ENCODE measurements at places on chromosomes 6 and 20.
A peak's percentile ranks its signal among the peaks of the same experiment; 100 is the strongest.

DNA sequence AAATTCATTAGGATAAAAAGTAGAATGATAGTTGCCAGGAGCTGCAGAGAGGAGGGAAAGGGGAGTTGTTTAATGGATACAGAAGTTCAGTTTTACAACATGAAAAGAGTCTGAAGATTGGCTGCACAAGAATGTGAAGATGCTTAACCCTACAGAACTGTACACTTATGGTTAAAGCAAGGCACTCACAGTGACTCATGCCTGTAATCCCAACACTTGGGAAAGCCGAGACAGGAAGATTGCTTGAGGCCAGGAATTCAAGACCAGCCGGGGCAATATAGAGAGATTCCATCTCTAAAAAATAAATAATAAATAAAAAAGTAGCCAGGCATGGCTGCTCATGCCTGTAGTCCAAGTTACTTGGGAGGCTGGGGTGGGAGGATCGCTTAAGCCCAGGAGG is 174.0 kb downstream of the TASP1 start:
- DNase-seq = no peak

- no peak for DNase-seq
These were observed 141.5 kb downstream of the LY86 start for GRCh38 chr6:6729971-6730370.

DNA sequence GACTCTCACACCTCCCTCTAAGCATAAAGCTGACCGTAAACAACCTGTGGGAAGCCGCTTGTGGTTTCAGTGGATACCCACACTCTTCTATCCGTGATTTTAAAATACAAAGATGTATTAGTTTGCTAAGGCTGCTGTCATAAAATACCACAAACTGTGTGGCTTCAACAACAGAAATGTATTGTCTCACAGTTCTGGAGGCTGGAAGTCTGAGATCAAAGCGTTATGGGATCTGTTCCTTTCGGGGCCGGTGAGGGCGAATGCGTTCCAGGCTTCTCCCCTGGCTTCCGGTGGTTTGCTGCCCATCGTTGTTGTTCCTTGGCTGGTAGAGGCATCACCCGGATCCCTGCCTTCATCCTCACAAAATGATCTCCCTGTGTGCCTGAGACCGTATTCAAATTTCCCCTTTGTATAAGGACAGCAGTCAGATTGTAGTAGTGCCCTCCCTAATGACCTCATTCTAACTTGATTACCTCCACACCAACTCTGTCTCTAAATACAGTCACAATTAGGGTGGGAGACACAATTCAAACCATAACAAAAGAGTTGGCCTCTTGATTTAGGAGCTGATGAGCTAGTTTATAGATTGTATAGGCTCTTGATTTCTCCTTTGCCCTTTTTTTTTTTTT is 210.6 kb upstream of the SOX4 start:
- no peak for DNase-seq

GRCh38 chr20:21705575-21706260 is at the start of gene PAX1:
TSS of gene PAX1 (plus strand) at chr20:21705664. CDS start at chr20:21705713, 49 bp downstream.
- no peak for DNase-seq

- no peak for DNase-seq
These were observed 431 bp downstream of the LOC128125822 start for GRCh38 chr6:63572747-63573075.

DNA sequence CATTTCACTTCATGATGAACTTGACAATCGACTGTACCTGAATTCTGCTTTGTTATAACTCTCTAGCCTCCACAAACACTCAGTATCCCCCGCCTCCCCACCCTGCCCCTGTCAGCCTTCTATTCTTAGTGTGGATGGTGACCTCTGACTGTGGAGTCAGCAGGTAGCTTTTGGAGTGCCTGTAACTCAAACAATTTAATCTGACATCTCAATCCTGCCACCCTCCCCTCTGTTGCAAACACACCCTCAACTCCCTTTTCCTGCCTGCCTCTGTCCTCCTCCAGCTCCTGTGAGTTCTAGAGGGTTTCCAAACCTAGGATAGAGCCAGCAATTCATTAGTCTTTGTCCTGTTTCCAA is 20.3 kb downstream of the DAAM2 start:
- DNase-seq = no peak

DNA sequence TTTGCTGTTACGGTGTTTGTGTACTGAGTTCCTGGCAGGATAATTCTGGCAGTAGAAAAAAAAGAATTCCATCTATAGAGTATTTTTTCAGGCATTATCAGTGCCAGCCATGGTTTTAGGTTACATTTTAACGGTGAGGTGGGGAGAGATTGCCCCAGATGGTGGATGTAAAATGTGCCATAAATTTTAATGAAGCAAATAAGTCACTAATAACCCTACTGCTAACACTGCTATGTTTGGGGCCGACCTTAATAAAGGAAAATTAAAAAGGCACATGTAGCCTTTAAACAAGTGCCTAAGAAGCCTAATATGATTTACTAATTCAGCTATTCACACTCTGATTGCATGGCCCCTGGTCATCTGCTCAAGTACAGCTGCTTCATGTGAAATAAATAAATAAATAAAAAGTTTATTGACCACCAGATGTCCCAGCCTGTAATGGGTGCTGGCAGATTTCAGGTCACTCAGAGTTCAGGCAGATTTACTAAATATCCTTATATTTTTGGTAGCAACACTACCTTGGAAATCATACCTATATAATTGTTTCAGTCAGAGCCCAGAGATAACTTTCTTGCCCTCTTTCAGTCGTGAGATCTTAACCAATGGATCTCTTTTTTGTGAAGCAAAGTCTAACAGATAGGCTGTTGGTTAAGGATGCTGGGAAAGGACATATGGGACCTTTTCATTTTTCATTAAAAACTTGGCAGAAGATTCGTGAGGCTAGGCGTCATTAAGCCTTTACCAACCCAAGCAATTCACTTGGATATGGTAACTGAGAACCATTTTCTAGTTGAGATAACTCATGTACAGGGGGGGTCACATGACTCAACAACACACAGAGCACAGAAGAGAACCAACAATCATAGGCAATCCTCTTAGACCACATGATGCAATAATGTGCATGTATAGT is 495.0 kb upstream of the NRSN1 start:
- DNase-seq = no peak

- DNase-seq = no peak
These were observed 30.4 kb downstream of the TM9SF4 start for GRCh38 chr20:32139947-32140346.

GRCh38 chr6:168157272-168158212 is 78.5 kb upstream of the FRMD1 start:
- no peak for DNase-seq

- no peak for DNase-seq
These were observed 229.3 kb downstream of the GRM1 start for GRCh38 chr6:146258206-146258605.

- no peak for DNase-seq
These were observed 277.1 kb upstream of the QKI start for GRCh38 chr6:163137398-163137881.

GRCh38 chr6:47650553-47651432 is 47.6 kb upstream of the ADGRF4 start:
- DNase-seq = no peak

GRCh38 chr6:84709121-84709520 is 55.3 kb downstream of the TBX18 start:
- DNase-seq = no peak

GRCh38 chr6:101226677-101227135 is 166.8 kb upstream of the GRIK2 start:
- no peak for DNase-seq

DNA sequence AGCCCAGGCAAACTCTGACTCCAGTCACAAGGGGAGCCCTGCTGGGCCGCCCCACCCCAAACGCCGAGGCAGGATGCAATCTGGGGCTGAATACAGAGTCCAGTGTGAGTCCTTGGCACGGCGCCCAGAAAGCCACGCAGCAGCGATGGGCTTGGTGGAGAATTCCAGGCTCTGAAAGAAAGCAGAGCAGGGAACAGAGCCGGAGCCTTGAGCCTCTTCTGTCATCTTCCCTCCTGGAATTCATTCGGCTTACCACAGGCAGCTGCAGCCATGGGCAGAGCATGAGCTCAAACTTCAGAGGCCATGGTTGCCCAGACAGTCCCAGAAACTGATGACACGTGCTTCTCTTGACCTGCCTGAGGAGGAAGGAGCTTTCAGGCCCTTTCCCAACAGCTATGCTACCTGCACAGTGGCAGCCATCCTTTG is 441.1 kb upstream of the JARID2 start:
- no peak for DNase-seq

DNA sequence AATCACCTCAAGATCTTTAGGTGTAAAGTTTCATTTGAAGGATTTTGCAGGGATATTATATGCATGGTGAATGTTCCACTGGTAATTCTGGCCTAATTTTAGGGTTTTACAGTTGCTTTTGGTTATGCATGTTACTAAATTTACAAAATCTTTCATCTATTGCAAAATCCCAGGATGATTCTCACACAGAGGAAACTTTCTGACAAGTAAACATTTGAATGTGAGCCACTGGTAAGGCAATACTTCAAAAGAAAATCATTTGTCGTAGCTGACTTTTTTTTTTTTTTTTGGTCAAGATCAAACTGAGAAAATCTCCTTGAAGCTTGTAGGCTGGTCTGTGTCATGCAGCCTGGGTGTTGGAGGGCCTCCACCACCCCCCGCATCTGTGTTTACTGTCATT is 141.9 kb upstream of the EXOC2 start:
- DNase-seq = no peak

GRCh38 chr6:47680051-47680450 is 18.3 kb upstream of the ADGRF4 start:
- DNase-seq = no peak

GRCh38 chr20:346640-347316 is at the start of gene NRSN2:
TSS of gene NRSN2 (plus strand) at chr20:347111. CDS start at chr20:349644, 2,533 bp downstream.
- peak; percentile 20 for DNase-seq

DNA sequence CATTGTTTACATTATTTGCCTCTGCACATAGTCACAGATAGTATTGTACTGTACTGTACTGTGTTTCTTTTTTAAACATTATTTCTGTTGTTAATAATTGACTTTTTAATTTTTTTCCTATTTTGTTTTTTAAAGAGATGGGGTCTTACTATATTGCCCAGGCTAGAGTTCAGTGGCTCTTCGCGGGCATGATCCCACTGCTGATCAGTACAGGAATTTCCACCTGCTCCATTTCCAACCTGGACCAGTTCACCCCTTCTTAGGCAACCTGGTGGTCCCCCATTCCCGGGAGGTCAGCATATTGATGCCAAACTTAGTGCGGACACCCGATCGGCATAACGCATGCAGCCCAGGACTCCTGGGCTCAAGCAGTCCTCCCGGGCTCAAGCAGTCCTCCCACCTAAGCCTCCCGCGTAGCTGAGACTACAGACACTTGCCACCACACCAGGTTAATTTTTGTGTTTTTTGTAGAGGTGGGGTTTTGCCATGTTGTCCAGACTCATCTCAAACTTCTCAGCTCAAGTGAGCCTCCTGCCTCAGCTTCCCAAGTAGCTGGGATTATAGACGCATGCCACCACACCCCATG is 47.5 kb downstream of the PTPN1 start:
- DNase-seq = no peak

DNA sequence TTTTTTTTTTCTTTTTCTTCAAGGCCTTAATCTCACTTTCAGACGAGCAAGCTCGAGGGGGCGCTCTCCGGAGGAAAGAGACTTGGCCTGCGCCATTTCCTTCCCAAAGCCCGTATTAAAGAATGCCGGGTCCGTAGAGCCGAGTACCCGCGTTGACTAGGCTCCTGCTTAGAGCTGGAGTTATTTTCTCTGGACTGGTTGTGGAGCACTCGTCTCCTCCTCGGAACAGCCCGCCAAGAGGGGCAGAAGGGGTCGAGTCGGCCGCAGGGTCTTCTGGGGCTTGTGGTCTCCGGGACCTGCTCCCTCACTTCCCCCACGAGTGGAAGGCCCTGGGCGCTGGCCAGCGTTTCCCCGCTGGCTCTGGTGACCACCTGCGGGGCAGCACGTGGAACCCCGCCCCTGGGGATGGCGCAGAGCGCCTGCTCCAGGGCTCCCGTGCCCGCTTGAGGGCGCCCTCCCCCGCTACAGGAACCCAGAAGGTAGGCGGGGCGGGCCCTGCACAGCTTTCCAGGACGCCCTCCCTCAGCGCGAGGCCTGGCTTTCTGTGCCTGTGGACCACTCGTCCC is 2.7 kb upstream of the MEI4 start:
- no peak for DNase-seq

DNA sequence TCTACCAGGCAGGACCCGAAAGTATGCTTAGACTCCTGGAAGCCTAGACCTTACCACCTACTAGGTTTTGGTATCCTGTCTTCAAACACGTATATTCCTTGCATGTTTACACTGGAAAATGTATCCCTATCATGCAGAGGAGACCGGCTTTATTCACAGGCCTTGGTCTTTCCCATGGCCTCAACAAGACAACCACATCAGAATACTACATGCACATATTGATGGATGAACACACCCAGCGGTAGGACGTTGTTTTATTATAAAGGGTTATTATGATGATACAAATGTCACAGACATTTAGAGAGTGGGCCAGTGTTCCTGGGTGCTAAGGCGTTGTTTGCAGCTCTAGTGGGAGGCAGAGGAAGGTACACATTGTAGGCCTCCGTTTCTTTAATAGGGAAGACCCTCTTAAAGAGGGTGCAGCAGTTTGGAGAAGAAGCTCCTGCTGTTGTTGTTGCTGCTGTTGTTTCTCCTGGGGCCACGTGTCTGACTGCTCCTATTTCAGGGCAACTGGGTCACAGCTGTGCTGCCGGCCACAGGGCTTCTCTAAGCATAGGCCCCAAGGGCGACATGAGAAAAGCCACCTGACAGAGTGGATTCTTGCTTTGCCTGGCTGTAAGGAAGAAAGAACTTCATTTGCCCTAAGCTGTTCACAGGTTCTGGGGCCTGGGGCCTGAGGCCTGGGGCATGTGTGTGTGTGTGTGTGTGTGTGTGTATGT is 98.3 kb upstream of the SASH1 start:
- DNase-seq = no peak

DNA sequence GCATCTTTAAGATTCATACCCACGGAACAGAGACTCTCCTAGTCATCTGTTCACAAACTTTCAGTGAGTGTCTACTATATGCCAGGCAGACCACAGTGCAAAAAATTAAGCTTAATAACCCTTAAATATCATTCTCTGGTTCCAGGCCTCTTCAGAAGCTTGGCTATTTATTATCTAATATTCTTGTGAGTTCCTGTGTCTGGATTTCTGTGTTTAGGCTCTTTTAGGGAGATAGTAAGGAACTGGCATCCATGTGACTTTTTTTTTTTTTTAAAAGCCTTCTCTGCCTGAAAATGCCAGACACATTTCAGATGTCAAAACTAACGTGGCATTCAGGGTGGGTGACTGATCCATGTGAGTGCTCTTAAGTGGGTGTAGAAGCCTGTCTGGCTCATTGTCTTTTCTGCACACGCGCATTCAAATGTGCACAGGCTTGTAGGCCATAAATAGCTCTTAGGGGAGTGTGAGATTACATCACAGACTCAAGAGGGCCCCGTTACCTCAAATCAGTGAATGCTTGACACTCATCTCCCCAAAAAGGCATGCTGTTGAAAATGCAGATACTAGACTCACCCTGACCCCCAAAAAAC is 141.9 kb downstream of the GMPR start:
- no peak for DNase-seq

Data from activated CD4-positive, alpha-beta T cell treated with anti-CD3 and anti-CD28 coated beads for 24 hours (primary cell).